ENCODE measurements at places on chromosomes 2 and 18. TPM values are rescaled to one million over a fixed set of nuclear protein-coding genes. Genes with fewer than 3 reads are reported as not detected.

DNA sequence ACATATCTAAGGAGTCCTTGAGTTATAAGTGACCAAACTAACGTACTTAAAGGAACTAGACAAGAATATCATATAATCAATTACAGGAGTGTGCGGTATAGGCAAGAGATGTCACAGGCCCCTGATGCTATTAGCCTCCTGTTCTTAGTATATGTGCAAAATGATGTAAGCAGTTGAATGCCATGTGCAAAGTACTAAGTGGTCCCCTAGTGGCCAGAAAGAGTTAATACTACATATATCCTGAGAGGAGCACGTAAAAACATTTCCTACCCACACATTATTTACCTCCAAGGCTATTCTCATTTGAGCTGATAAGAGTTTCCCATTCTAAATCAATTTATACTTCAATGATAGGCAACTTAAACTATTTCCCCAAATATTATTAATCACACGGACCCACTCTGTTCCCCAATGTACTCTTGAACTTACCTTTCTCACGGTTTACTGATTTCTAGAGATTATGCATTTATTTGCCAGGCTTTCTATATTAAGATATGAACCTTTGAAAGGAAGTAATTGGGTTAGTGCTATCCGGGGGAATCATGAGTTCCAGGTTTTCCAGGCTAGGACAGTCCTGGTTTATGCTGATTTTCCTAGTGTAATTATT lies 158.0 kb upstream of the KLHL14 start:
- no peak overlapping the region for H3K27ac ChIP-seq
- no peaks in the 10 kb centered on the region for H3K4me1 ChIP-seq
- no peaks in the 10 kb centered on the region for H3K27me3 ChIP-seq
- no peaks in the 10 kb centered on the region for H3K36me3 ChIP-seq
- H3K4me3 ChIP-seq = no peak overlapping the region

GRCh38 chr2:158315000-158315399 lies 141.6 kb downstream of the CCDC148 start:
- no peaks in the 10 kb centered on the region for H3K36me3 ChIP-seq
- H3K4me3 ChIP-seq = no peak overlapping the region
- H3K27me3 ChIP-seq = no peaks in the 10 kb centered on the region
- no peak for DNase-seq
- H3K27ac ChIP-seq = no peak overlapping the region

DNA sequence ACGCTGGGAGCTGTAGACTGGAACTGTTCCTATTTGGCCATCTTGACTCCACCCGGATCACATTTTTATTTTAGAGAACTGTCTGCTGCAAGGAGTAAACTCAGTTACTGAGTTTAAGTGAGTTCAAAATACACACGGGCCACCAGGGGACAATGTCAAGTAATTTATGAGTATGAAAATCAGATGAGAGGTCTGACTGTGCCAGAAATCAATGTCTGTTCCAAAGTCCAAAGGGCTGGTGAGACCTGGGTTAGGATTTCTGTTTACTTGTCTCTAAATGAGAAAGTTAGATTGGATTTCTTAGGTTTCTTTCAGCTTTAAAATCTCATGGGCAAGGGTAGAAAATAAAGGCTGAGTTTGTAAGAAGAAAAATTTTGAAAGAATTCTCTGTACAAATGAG lies 465.8 kb upstream of the MEIS1 start:
- no peak overlapping the region for H3K27ac ChIP-seq
- H3K36me3 ChIP-seq = no peaks in the 10 kb centered on the region
- H3K4me3 ChIP-seq = no peak overlapping the region
- H3K4me1 ChIP-seq = no peaks in the 10 kb centered on the region
- no peaks in the 10 kb centered on the region for H3K27me3 ChIP-seq

DNA sequence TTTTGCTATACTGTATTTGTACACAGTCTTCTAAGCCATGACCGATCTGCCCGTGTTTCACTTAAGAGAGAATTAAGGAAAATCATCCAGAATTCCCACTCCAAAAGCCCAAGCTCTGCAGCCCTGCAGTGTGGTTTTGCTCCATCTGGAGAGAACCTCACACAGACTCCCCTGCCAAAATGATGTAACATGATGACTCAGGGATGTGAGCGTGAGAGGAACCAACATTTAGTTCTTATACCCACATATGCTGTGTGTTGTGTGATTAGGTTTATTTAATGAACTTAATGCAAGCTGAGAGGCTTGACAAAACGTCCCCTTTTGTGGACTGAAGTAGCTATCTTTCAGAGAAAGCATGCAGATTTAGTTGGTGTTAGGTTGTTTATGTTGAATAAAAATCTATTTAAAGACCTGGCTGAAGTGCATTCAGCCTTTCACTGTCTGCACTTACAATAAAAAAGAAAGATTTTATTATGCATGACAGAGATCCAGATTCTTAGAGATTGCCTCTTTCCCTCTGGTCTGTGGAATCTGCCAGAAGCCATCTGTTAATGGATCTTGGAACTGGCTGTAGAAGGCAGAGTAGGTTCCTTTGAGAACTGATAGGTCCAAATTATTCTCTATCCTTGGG lies 6.3 kb downstream of the RAB12 start:
- no peaks in the 10 kb centered on the region for H3K36me3 ChIP-seq
- DNase-seq = no peak
- H3K27me3 ChIP-seq = no peaks in the 10 kb centered on the region
- no peak overlapping the region for H3K4me3 ChIP-seq
- peaks cover 52% of the 10 kb centered on the region for H3K4me1 ChIP-seq
- peak overlapping the region; percentile 52 for H3K27ac ChIP-seq

GRCh38 chr2:70541481-70542020 lies 12.1 kb downstream of the TGFA start:
- no peak for DNase-seq
- H3K27me3 ChIP-seq = no peaks in the 10 kb centered on the region
- H3K4me1 ChIP-seq = no peaks in the 10 kb centered on the region
- no peak overlapping the region for H3K4me3 ChIP-seq

- no peaks in the 10 kb centered on the region for H3K27me3 ChIP-seq
- no peak overlapping the region for H3K27ac ChIP-seq
These were observed 38.9 kb downstream of the ZNF516 start for GRCh38 chr18:76456018-76456750.

DNA sequence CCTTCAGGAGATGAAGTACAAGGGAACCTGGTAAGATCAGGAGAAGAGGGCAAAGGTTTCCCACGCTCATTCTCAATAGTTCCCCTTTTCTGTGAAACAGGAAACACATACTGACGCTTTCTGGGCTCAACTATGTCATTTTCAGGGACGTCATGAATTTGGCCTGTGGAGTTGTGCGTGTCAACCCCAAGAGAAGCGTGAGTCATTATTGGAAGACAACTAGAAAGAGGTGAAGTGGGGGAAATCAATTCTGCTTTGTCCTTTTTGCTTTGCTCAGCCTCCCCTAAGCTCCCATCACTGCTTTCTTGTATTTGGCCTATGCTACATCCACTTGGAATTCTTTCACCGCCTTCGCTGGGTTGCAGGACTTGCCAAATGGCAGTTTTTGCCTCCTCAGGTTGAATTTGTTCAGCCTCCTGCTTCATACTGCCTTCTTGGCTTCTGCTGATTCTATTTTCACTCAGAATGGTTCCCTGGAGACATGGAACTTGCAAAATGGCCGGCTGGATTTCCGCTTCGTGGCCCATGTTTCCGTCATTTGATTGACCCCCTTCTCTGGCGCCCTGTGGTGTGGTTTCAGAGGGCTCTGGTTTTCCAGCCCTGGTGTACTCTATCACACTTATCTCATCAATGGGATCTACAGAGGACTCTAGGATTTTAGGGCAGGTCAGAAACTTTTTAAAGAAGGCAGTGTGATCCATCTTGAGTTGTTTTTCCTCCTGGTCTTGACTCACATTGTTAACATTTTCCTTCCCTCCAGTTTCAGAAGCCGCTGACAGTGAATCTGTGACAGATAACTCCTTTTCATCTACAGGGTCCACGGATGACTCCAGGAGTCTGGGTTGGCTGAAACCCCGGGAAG lies 93.3 kb downstream of the ALPK2 start:
- H3K27me3 ChIP-seq = no peaks in the 10 kb centered on the region
- no peaks in the 10 kb centered on the region for H3K36me3 ChIP-seq
- no peak overlapping the region for H3K4me3 ChIP-seq
- no peak for DNase-seq
- peak overlapping the region; percentile 87 for H3K27ac ChIP-seq
- H3K4me1 ChIP-seq = no peaks in the 10 kb centered on the region

- H3K4me3 ChIP-seq = no peak overlapping the region
- H3K36me3 ChIP-seq = no peaks in the 10 kb centered on the region
- DNase-seq = no peak
- no peaks in the 10 kb centered on the region for H3K4me1 ChIP-seq
These were observed 306.6 kb downstream of the SUCLG1 start for GRCh38 chr2:84152462-84152861.

- H3K27me3 ChIP-seq = no peaks in the 10 kb centered on the region
- DNase-seq = no peak
- no peak overlapping the region for H3K4me3 ChIP-seq
- no peak overlapping the region for H3K27ac ChIP-seq
- H3K36me3 ChIP-seq = peaks cover 23% of the 10 kb centered on the region
These were observed 3.5 kb upstream of the C2orf74 start for GRCh38 chr2:61158356-61158955.

- no peaks in the 10 kb centered on the region for H3K36me3 ChIP-seq
- no peak for DNase-seq
- no peaks in the 10 kb centered on the region for H3K4me1 ChIP-seq
- no peaks in the 10 kb centered on the region for H3K27me3 ChIP-seq
- no peak overlapping the region for H3K27ac ChIP-seq
These were observed 59.3 kb downstream of the CD8B2 start for GRCh38 chr2:106546391-106546990.

DNA sequence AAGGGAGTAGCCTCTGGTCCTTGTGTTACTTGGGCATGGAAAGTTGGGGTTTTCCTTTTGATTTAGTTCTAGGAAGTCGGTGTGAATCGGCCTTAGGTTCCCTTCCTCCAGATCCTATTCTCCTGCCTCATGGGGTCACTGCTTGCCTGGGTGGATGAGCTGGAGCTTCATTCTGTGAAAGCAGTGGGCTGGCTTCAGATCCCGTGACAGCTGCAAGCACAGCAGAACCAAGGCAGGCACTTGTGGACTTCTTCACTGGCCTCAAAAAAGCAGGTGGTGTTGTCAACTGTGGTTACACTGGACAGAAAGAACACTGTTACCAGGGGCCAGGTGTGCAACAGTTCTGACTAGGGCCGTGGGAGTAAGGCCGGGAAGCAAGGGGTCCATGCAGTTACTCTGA lies 243.4 kb downstream of the LDLRAD4 start:
- H3K27ac ChIP-seq = no peak overlapping the region
- no peaks in the 10 kb centered on the region for H3K27me3 ChIP-seq
- DNase-seq = no peak
- no peak overlapping the region for H3K4me3 ChIP-seq
- H3K4me1 ChIP-seq = no peaks in the 10 kb centered on the region

Gene EIPR1
- total RNA-seq = 13.2 TPM

Gene CD207
- total RNA-seq = not detected

Gene HOXD9
- total RNA-seq = not detected

Gene PLB1
- total RNA-seq = 3.0 TPM
